RCC 7860 (cell line): ENCODE measurements at places on chromosomes 2 and 18.

DNA sequence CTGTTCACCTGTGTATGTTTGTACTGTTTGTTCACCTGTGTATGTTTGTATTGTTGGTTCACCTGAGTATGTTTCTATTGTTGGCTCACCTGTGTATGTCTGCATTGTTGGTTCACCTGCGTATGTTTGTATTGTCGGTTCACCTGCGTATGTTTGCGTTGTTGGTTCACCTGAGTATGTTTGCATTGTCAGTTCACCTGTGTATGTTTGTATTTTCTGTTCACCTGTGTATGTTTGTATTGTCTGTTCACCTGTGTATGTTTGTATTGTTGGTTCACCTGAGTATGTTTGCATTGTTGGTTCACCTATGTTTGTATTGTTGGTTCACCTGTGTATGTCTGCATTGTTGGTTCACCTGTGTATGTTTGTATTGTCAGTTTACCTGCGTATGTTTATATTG, 14.6 kb downstream of the ADI1 start:
- no peak for DNase-seq

GRCh38 chr2:238966072-238966937, 118.4 kb downstream of the TWIST2 start:
- no peak for DNase-seq

GRCh38 chr2:160940271-160940670, 220.0 kb upstream of the TANK start:
- no peak for DNase-seq

DNA sequence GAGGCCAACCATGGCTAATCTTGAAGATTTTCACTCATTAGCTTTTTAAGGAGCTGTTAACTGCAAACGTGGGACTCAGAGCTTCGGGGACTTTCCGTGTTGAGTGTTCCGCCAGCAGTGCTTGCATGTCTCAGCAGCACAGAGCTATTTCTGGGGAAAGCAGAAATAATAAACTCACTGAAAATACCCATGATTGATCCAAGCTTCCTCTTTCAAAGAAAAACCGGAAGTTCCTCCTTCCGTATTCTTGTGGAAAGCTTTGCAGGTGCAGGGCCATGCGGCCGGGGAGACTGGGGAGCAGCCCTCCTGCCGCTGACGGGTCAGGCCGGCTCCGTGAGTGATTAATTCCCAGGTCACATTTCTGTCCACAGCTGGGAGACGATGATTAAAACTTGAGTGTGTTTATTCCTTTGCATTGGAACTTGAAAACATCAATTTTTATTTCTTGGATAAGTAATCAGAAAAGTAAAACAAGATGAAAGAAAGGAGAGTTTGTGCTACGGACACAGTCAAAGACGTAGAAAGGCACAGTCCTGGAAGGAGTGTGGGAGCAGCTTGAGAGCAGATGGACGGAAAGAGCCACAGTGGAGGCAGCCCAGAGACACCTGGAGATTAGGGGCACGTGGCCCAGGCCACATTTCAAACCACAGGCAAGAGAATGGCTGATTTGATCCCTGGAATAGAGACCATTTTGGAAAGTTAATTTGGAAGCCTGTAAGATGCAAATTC, 54.2 kb upstream of the CTDP1 start:
- DNase-seq, result no peak

GRCh38 chr2:11829324-11829946, 83.0 kb downstream of the LPIN1 start:
- peak; percentile 20 for DNase-seq

GRCh38 chr18:59056706-59057492, 82.8 kb upstream of the SEC11C start:
- peak; percentile 40 for DNase-seq

DNA sequence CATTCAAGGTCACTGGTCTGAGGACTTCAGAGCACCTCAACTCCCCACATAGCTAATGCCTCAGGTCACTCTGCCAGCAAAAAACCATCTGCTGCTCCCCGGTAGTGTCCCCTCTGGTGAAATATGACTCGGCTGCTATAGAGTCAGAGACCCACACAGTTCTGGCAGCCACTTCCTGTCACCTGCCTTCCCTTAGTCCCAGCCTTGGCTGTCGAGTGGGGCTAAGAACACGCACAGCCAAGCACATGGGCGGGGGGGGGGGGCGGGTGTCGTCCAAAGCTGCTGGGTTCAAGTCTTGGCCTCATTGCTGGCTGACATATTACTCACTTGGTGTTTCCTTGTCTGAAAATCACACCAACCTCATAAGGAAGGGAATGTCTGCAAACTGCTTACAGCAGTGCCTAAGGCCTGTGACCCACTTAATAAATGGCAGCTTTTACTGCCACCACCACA, 37.5 kb downstream of the POLR1A start:
- peak; percentile 45 for DNase-seq

DNA sequence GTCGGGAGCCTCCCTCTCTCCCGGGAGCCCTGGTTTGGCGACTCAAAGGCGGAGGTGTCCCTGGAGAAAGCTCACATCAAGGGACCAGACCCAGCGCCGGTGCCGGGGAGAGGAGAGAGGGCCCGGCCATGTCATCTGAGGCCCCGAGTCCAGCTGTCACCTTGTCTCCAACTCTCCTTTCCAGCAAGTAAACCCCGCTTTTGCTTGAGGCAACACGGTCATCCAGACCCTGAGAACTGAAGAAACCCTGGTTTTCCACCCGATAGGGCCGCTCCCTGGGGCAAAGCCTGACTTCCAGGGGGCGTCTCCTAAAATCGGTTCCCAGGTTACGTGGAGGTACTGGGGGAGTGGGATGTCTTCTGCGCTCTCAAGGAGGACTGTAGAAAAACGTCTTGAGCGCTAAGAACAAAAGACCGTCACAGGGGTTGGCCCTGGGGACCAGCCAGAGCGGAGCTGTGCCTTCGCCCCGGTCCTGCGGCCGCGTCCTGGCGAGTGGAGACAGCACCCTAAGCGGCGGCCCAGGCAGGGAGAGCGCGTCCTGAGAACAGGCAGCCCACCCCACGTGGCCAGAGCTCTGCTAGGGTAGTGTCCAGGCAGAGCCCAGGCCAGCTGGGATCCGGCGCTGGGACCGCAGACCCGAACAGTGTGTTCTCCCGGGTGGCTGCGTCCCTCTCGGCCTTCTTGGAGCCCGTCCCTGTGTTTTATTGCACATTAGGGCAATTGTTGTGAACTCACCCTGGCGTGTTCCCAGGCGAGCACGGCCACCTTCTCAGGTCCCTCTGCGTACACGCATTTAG, 55.7 kb downstream of the TMEM18 start:
- no peak for DNase-seq

DNA sequence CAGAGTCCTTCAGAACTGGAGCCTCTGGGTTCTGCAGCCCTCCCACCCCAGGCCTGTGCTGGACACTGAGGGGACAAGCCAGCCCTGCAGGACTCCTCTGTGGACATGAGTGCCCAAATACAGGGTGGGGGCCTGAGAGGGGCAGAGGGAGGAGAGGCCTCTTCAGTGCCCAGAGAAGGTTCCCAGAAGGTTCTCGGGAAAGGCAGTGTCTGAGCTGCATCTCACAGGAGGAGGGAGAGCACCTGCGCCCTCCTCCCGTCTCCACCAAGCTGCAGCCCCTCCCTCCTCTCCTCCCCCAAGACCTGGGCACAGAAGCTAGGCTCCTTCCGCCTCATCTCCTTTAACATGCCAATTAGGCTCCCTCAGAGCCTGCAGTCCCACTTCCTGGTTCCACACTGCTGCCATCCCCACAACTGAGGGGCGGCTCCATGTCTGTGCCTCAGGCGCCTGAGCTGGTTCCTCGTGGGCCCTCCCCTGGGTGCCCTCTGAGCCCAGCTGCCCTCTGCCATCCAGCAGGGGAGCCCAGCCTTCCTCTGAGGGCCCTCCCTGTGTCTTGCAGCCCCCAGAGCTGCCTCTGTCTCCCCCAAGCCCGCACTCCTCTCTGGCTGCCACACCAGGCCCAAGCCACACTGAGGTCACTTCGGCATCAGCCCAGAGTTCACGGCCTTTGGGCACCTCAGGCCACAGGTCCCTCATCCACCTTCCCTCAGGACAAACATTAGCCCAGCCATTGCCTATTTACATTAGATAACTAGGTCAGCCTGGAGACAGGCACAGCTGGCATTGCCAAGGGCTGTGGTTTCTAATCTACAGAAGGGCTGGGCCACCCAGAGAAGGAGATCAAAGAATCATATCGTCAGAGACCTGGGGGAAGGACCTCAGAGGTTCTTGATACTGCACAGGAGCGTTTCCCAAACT, 28.9 kb downstream of the KCNK3 start:
- DNase-seq, result peak; percentile 76

DNA sequence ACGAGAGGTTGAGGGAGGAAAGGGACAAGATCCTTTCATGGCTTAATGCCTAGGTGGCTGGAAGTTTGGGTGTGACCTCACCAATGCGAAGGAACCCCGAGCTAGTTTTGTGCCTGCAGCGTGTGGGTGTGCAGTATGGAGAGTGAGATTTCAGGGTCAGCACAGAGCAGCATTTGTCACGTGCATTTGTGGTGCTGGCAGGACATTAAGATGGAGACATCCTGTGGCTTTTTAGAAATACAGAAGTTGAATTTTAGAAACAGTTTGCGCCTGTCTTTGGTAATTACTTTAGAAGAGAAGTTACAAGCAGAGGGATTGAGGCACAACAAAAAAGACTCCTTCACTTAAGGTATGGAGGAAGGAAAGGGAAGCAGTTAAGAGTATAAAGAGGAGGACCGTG, 258.2 kb upstream of the THUMPD2 start:
- no peak for DNase-seq

- DNase-seq, result no peak
These were observed 29.8 kb downstream of the PIEZO2 start for GRCh38 chr18:11119550-11119949.

DNA sequence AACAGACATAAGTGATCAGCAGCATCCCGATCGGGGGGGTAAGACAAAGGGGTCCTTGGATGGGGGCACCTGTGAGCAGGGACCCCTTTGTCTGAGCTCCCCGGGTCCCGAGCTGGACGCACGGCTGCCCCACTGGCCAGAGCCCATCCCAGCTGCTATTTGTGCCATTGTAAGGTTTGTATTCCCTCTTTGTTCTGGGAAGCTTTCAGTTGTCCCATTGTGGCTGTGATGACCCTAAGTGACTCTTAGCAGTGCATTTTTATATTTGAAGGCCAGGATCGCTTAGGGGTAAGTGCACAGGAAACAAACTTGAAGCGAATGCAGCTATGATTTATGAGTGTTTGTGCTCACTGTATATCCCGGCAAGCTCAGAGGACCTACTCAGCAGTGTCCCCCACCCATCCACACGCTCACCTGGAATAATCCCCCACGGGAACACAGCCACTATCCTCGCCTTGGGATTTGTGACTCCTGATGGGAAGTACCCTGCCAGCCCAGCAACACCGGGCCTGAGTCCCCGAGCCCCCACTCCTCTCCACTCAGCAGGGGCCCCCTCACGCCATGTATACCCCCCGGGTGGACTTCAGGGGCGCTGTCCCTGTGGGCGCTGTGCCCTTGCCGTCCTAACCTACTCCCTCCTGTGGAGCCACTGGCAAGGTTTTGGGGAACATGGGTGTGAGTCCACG, 80.1 kb downstream of the MBP start:
- no peak for DNase-seq

DNA sequence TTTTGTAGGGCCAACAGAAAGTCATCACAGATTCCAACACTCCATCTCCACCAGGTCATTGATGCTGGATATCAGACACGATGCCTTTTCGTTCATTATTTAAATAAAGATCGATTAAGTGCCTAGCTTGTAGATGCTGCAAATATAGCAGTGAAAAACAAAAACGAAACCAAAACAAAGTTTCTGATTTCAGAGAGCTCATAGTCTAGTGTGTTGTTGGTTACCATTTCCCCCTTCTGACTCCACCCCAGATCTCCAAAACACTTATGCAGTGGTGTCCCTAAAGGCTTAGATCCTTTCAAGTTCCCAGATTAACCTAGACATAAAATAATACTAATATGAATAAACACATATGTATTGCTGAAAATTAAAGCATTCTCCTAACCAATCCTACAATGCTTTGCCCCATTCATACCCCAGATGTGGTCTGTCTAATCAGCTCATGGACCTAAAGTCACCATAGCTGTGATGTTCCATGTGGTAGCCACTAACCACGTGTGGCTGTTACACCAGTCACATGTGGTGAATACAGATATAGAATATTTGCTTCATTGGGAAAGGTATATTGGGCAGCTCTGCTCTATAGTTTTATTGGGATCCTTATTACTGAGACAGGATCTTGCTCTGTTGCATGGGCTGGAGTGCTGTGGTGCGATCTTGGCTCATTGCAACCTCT, 787.2 kb downstream of the TDRD15 start:
- no peak for DNase-seq

GRCh38 chr2:102667072-102667471, 47.7 kb downstream of the SLC9A2 start:
- no peak for DNase-seq
